Activated effector memory CD4-positive, alpha-beta T cell treated with Interleukin-2 at 50 U/mL for 16 hours (primary cell): ENCODE measurements at places on chromosomes 2 and 18.

DNA sequence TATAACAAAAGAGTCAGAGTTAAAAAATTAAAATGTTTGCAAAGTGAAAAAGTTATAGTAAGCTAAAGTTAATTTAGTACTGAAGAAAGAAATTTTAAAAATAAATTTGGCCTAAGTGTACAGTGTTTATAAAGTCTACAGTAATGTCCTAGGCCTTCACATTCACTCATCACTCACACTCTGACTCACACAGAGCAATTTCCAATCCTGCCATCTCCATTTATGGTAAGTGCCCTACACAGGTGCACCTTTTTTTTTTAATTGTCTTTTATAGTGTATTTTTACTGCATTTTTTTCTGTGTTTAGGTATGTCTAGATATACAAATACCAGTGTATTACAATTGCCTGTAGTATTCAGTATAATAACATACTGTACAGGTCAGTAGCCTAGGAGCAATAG lies 562.9 kb downstream of the PIK3C3 start:
- DNase-seq: no peak

DNA sequence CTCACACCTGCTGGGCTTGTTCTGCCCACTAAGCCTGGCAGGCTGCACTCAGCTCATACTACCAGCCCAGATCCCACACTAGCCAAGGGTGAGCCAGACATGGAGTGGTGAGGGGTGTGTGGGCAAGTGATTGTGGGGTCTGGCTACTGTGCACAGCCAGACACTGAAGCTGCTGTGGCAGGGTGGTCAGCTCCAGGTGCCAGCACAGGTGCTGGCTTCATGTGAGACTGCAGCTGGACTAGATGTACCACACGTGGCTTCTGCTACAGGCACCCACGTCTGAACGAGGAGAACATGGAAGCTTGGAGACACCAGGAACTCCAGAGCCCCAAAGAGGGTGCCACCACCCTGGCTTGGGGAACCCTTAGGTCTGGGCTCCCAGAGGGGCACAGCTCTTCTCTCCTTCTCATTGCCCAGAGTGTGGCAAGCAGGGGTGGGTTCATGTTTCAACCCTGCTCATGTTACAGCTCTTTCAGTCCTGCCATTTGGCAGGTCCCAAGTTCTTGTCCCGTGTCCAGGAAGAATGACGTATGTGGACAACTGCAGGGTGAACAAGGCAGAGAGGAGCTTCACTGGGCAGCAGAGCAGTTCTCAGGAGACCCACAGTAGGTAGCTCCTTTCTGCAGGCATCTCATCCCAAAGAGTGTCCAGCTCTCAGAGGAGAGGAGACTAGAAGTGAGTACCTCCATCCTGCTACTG lies 1624.2 kb upstream of the TMEFF2 start:
- DNase-seq: no peak

- DNase-seq: no peak
Measured at GRCh38 chr2:216590780-216591179, 42.4 kb upstream of the IGFBP2 start.

- no peak for DNase-seq
Measured at GRCh38 chr2:27024188-27024587, 8.6 kb upstream of the TMEM214 start.

- DNase-seq: no peak
Measured at GRCh38 chr2:129139380-129139779, 820.7 kb upstream of the HS6ST1 start.

GRCh38 chr2:69565431-69565839 lies 78.1 kb downstream of the AAK1 start:
- DNase-seq: peak; percentile 47

- no peak for DNase-seq
Measured at GRCh38 chr2:158845859-158846258, 50.7 kb downstream of the DAPL1 start.

DNA sequence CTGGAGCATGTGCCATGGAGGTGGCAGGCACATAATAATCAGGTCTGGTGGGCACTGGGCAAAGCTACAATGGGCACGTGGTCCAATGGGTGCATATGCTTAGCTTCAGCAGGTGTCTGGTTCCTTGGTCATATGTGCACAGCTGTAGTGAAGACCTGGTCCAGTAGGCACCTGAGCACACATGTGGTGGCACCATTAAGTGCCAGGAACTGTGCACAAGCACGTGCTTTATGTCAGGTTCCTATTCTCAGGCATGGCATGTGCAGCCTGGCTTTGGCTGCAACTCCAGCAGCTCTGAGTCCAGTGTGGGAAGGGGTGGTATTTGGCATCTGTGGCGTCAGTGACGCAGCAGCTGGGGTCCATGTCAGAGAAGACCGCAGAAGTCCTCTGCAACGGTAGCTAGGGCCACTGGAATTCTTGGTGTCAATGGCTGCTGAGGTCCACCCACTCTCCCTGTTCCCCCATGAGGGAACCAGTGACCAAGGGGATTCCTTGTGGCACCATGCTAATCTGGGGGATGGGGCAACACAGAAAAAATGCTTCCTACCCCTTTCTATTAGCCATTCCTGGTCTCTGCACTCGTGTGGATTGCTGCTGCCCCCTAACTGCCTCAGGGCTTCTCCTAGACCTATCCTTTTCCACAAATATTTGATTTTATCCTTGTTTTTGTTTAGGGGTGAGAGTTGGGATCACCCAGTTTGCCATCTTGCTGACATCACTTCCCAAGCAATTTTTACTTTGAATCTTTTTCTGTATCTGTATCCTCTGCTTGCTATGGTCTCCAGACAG lies 262.9 kb upstream of the MAP2 start:
- DNase-seq: no peak

- no peak for DNase-seq
Measured at GRCh38 chr2:120631236-120631635, 104.4 kb upstream of the GLI2 start.

- no peak for DNase-seq
Measured at GRCh38 chr2:64586883-64587481, 62.9 kb downstream of the AFTPH start.

GRCh38 chr2:37080689-37081088 lies 3.5 kb downstream of the HEATR5B start:
- DNase-seq: no peak

GRCh38 chr2:84057917-84058560 lies 401.0 kb downstream of the SUCLG1 start:
- no peak for DNase-seq

DNA sequence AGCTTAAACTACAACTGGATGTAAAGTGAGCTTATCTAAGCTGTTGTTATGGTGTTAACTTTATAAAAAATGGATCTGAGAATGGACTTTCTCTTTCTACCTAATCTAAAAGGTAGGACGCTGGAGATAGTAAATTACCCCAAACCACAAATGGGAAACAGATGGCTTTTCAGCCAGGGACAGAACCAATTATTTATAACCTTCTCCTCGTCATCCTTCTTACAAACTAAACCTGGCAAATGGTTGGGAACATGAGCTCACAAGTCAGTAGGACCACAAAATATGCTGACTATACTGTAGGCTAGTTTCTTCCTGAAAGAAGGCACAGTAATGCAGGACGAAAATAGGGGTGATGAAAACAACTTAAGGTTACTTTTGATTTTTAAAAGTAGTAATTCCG lies 32.7 kb upstream of the ZDBF2 start:
- DNase-seq: no peak

- no peak for DNase-seq
Measured at GRCh38 chr2:141611981-141612380, 518.8 kb downstream of the LRP1B start.

DNA sequence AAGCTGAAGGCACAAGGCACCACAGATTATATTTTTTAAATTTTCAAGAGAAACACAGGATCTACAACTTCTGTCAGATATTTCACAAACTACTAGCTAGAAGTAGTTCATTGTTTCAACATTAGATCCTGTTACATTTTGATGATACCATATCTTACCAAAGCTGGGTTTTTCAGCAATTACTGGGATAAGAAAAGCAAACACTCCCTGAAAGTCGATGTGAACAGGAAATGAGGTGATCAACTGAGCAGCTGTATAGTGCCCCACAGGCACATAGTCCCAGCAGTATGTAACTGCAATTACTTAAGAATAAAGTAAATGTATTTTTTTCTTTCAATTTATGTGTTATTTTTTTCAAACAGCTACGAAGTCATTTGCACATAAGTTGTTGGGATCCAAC lies 103.5 kb downstream of the DNER start:
- no peak for DNase-seq

- no peak for DNase-seq
Measured at GRCh38 chr18:31056296-31056695, 13.8 kb upstream of the DSC3 start.

- no peak for DNase-seq
Measured at GRCh38 chr18:48745293-48745692, 205.5 kb downstream of the SMAD7 start.

- DNase-seq: no peak
Measured at GRCh38 chr2:36478999-36479398, 119.0 kb downstream of the FEZ2 start.

DNA sequence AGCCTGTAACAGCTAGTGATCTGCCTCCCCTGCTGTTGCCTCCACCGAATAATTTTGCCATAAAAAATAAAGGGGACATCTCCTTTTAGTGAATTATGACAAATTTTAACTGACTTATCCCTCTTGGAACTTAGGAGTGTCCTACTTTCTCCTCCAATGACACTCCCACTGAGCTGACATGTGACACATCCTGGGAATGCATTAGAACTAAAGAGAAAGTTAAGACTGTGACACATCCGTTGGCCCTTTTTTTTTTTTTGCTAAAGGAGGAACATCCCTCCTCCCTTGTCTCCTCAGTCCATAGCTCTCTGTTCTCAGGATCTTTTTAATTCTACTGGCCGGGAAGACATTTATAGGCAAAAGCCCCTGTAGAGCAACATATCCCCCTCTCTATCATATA lies 268.2 kb downstream of the NRXN1 start:
- DNase-seq: no peak

DNA sequence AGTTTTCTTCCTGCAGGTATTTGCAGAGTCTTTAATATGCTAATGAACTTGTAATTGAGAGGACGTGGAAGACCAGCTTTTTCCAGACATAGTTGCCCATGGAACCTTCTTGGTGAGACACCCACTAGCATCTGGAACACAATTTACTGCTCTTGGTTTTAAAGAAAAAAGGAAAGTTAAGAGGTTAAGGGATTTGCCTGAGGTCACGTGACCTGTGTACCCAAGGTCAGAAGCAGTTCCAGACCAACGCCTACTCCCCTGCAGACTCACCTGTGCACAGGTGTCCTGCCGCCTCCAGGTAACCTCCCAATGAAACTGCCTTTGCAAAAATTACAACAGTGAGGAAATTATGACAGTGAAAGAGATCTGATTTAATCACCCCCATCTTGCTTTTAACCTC lies 172.7 kb downstream of the ANAPC1 start:
- DNase-seq: no peak

GRCh38 chr2:180983468-180984242 lies 3.2 kb downstream of the UBE2E3 start:
- DNase-seq: no peak

GRCh38 chr2:207357216-207357615 lies 172.5 kb upstream of the CREB1 start:
- DNase-seq: no peak

GRCh38 chr2:8453904-8454302 lies 228.0 kb upstream of the ID2 start:
- no peak for DNase-seq

DNA sequence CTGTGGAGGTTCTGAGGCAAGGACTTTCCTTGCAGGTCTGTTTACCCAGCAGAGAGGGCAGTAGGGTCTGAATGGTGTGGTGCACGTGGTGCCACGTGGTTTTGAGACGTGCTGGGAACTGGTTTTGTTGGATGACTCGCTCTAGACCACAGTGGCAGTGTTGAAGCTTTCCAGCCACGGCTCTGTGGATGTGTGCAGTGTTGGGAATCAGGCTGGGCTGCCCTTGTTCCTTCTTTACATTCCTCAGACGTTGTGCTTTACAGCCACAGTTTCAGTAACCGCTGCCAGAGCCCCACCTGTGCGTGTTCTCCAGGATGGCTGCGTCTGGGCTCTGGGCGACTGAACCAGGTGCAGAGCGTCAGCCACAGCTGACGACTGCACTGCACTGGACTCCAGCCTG lies 8.2 kb downstream of the CTDP1 start:
- no peak for DNase-seq

- no peak for DNase-seq
Measured at GRCh38 chr2:134453476-134453875, 199.6 kb downstream of the MGAT5 start.

DNA sequence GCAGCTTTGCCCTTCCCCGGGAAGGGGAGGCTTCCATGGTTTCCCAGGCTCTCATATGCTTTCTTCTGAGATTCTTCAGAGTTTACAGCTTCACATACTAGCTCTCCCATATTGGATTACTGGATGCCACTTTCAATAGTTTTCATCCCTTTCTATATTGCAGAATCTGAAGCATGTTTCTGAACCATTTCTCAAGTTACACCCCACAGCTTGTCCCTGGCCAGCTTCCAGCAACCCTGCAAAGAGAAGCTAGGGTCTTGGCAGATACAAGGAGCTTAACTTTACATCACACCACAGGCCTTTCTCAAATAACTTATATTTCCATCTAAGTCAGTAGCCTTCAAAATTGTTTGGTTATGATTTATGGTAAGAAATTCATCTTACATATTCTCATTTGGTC lies 39.6 kb downstream of the LHCGR start:
- no peak for DNase-seq

DNA sequence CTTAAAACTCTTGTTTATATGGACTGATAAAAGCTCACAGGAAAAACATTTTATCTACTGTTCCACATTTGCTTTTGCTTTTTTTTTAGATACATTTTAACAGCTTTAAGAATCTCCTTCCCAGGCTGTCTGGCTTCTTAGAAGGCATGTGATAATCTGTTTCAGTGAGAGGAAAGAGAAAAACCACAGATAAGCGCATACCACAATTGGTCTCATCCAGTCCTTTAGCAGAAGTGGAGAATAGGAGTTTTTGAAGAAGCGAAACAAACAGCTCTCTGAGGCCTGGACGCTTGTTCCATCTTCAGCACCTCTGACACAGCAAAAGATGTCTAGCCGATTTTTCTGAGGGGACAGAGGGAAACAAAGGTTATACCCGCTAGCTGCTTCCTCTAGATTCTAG lies 37.6 kb downstream of the RMC1 start:
- no peak for DNase-seq

GRCh38 chr2:226795281-226796011 lies 4.2 kb downstream of the IRS1 start:
- no peak for DNase-seq

DNA sequence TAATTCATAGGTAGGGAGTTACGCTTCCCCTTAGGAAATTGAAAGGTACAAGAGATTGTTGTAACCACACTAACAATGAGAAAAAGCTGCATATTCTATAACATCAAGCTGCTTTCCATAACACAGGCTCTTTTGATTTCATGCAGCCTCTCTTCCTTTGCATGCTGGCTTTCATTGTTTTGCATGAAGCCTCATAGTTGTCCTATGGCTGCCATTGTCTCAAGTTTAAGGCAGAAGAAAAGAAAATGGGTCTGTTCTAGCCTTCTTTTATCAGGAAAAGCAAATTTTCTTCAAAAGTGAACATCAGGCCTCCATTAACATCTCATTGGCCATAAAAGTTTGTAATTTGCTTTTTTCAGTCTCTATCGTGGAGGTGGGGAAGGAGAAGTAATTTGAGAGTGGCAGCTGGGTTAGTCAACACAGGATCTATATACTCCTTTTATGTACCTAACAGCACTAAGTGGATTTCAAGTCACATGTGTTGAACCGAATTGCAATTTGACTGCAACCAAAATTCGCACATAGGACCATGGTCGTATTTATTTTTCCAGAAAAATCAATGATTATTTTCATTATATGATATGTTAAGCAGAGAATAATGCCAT lies 248.5 kb upstream of the RND3 start:
- no peak for DNase-seq
